ENCODE measurements at places on chromosomes 11 and 22.

- DNase-seq, result peak; percentile 52
These were observed 2.6 kb upstream of the NAALADL1 start for GRCh38 chr11:65060913-65061408.

- no peak for DNase-seq
These were observed 57.8 kb downstream of the ELFN2 start for GRCh38 chr22:37369483-37369882.

GRCh38 chr11:122313581-122313980 is 197.6 kb upstream of the BLID start:
- DNase-seq, result no peak

DNA sequence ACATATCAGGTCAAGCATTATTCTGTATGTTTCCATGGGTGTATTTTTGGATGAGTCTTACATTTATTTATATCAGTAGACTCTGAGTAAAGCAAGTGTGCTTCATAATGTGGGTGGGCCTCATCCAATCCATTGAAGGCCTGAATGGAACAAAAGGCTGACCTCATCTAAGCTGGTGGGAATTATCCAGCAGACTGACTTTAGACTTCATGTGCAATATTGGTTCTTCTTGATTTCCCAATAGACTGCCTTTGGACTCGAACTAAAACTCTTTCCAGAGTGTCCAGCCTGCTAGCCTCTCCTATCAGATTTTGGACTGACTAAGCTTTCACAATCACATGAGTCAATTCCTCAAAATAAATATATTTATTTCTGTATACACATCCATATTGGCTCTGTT is 116.2 kb downstream of the KIF18A start:
- DNase-seq, result no peak

GRCh38 chr11:12219757-12220156 is 109.4 kb downstream of the MICAL2 start:
- DNase-seq, result no peak

DNA sequence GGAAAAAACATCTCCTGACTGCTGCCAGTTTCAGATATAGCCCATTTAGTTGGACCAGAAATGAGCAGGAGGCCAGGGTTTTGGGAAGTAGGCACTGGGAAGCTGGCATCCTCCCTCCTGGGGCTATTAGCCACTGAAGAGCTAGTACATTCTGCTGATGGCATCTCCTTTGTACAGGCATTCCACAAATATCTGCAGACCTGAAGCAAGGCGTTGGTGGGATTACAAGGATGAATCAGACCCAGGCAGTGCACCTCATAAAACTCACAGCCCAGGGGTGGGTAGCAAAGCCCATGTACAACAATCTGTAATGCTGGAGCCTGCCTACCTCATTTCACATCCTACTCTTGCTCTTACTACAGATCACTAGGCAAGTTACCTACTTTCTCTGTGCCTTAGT is 27.5 kb upstream of the POU2AF1 start:
- DNase-seq, result no peak

- no peak for DNase-seq
These were observed 10.7 kb upstream of the NAP1L4 start for GRCh38 chr11:3002871-3003270.

GRCh38 chr11:29435421-29435820 is 581.4 kb downstream of the KCNA4 start:
- DNase-seq, result no peak

Measured in lung microvascular endothelial cell (primary cell).